Left hindlimb (tissue), 1 donor: ENCODE measurements at places on chromosomes 6 and 20.

GRCh38 chr6:166105341-166106075 is 62.1 kb downstream of the TBXT start:
- DNase-seq = no peak

- DNase-seq = no peak
Measured at GRCh38 chr6:152671171-152671570, 26.5 kb upstream of the MYCT1 start.

DNA sequence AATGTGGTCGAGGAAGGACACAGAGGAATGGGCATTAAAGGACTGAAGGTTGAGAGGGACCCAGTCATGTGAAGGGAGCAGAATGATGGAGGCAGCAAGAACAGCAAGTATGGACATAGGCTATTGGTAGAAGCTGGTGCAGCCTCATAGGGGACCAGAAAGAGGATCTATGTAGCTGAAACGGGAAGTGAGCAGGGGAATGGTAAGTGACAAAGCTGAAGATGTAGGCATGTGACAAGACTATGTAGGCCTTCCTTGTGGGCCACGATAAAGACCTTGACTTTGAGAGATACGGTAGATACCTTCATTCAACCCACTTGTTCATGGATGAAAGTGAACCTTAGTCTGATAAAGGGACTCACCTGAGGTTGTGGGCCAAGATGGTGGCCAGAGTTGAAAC is 3.5 kb downstream of the CTNNBL1 start:
- no peak for DNase-seq

GRCh38 chr20:50629670-50630045 is 61.7 kb downstream of the RIPOR3 start:
- no peak for DNase-seq

GRCh38 chr20:50120935-50121693 is 8.2 kb upstream of the UBE2V1 start:
- DNase-seq = peak; percentile 56

DNA sequence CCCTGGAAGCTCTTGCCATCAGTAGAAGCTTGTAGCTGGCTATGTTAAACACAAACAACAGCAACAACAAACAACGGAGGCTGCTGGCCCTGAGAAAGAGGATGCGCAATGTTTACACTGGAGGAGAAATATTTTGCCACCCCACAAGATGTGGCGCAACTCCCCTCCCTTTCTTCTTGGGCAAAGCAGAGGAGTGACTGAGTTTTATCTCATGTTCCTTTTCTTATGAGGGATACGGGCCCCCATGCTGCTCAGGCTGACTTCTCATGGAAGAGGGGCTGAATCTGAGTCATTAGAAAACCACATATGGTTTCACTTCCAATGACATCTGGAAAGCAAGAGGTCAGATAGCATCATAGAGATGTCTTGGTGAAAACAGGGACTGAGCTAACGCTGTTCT is 75.9 kb upstream of the HDDC2 start:
- no peak for DNase-seq
